H4 (cell line): ENCODE measurements at places on chromosomes 13 and 19.

- DNase-seq: no peak
These were observed 42.1 kb downstream of the GADD45B start for GRCh38 chr19:2517881-2518601.

DNA sequence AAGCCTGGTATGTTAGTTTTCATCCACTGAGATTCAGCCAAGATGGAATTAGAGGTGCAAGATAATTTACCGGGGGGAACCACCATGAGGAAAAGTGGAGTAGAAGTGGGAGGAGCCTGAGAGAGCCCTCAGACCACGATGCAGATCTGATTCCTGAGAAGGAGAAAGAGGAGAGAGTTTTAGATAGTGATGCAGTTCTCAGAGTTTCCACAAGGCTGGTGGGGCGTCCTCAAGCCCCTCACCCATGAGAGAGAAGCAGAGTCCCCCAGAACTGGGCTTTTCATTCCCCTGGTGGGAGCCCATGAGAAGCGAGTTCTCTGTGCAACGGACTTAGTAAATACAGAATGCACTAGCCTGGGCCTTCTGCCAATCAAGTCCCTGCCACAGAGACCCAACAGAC, 18.1 kb downstream of the CEACAM5 start:
- DNase-seq: no peak

DNA sequence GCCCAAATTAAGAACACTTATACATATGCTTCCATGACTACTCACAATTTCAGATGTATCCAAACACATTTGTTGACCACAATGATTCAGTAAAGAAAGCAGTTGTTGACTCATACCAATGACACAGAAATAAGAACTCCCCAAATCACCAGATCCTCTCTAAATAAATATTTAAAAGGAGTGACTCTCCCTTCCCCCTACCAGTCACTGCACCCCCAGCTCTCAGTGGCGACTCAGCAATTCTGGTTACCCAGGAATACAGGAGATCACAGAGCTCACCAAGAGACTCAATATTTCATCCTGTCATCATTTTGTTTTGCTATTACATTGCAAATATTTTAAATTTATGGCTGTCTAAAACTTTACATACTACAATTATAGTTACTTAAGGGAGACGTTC, 131.5 kb downstream of the RGCC start:
- DNase-seq: peak; percentile 89

DNA sequence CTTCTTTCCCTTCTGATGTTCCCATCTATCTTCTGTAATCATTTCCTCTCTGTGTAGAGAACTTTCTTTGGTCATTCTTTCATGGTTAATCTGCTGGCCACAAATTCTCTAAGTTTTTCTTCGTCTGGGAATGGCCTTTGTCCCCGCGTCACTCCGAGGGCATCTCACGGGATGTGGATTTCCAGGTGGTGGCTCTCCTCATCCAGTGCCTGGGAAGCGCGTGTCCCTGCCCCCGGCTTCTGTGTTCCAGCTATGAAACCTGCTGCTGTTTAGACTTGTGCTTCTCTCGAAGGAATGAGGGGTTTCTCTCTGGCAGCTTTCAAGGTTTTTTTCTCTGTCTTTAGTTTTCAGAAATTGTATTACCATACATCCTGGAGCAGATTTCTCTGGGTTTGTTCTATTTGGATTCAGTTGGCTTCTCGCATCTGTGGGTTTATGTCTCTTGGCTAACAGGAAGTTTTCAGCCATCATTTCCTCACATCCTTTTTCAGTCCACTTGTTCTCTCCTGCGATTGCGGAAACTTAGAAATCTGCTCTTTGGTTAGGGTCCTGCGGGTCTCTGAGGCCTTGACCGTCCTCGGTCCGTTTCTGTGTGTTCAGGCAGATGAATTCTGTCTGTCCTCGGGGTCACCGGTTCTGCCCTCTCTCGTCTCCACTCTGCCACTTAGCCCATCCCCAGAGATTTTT, 36.9 kb upstream of the DCUN1D2 start:
- DNase-seq: no peak

DNA sequence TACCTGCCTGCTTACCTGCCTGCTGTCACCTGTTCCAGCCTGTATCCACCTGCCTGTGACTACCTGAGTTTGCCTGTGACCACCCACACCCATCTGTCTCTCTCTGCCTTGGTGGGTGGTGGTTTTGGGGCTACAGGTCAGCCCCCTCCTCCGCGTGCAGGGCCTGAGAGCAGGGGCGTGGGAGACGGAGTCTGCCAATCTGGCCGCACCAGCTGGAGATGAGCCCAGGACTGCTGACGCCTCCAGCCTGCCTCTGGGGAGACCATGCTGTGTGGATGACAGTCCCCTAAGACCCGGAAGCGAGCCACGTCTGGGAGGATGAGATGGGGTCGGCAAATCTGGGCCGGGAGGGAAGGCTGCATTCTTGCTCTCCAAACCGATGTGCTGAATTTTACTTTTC, 15.9 kb upstream of the KCTD15 start:
- DNase-seq: no peak

GRCh38 chr19:14550201-14550754, 20.9 kb downstream of the TECR start:
- no peak for DNase-seq
